ENCODE measurements at places on chromosomes 5 and 9.
A peak's percentile ranks its signal among the peaks of the same experiment; 100 is the strongest.

- peak; percentile 57 for DNase-seq
Observed at GRCh38 chr5:179322071-179323025, 22.9 kb downstream of the ADAMTS2 start.

- no peak for DNase-seq
Observed at GRCh38 chr5:174920906-174921550, 196.6 kb downstream of the MSX2 start.

GRCh38 chr5:175750511-175750931 is 92.7 kb downstream of the HRH2 start:
- DNase-seq, result no peak

GRCh38 chr5:116559239-116559638 is 15.4 kb downstream of the SEMA6A start:
- DNase-seq, result no peak

- DNase-seq, result no peak
Observed at GRCh38 chr9:132439153-132439552, 29.1 kb downstream of the CFAP77 start.
